ENCODE measurements at places on chromosomes 12 and 14. TPM values are rescaled to one million over a fixed set of nuclear protein-coding genes. Genes with fewer than 3 reads are reported as not detected.

GRCh38 chr12:80936642-80937390 is 918 bp downstream of the LIN7A start:
- DNase-seq = no peak
- H3K27me3 ChIP-seq = peaks cover 7% of the 10 kb centered on the region
- no peaks in the 10 kb centered on the region for H3K36me3 ChIP-seq
- H3K4me1 ChIP-seq = no peaks in the 10 kb centered on the region
- no peak overlapping the region for H3K27ac ChIP-seq

DNA sequence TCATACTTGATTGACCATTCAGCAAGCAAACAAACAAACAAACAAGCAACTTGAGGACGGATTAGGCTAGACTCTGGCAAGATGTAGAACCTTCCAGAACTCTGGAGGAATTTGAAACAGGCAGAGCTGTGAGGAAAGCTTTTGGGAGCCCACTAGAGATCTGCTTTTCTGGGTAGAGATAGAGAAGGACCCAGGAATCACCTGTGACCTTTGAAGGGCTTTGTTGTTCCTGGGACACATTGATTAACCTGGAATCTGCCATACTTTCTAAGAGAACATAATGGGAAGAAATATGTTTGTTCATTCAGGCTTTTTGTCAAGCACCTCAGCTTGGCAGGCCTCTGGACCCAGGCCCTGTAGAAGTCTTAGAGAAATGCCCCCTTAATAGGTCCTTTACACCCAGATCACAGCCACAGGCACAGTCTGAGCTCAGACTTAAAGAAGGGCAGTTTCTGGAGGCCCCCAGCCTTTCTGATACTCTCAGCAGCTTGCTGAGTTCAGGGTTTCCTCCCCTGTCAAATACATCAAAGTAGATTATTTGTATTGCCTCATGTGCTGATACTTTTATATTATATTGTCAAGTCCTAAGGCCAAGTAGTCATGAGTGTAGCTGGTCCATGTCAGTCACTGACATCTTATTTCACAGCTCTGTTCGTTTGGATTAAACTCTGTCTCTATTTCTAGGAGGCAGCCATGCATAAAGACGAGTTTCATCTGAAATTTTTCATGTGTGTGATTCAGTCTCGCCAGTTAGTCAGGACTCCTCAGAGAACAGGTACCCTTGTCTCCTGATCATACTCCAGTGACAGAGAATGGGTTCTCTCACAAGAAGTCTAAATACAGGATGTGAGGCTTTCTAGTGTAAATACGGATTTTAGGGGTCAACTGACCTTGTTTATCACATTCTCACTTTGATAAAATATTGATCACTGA is 1.1 kb upstream of the SENP1 start:
- H3K4me3 ChIP-seq = peak overlapping the region; percentile 94
- peak overlapping the region; percentile 98 for H3K27ac ChIP-seq
- H3K4me1 ChIP-seq = peaks cover 44% of the 10 kb centered on the region
- no peak for DNase-seq

The RTL1 gene
- polyA plus RNA-seq = not detected

DNA sequence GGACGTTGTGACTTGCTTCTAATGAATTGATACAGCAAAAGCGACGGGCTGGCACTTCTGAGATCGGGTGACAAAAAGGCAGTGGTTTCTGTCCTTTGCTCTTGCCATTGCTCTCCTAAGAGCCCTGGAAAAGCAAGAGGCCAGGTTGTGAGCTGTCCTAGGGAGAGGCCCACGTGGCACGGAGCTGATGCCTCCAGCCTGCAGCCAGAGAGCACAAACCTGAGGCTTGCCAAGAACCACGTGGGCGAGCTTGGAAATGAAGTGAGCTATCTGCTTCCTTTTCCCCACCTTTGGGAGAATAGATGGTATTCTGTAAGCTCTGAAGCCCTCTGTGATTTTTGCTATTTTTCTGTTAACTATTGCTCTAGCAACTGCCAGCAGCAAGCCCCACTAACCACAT is 26.4 kb upstream of the NOS1 start:
- no peaks in the 10 kb centered on the region for H3K36me3 ChIP-seq
- DNase-seq = no peak
- peaks cover 6% of the 10 kb centered on the region for H3K27me3 ChIP-seq
- H3K4me3 ChIP-seq = no peak overlapping the region

DNA sequence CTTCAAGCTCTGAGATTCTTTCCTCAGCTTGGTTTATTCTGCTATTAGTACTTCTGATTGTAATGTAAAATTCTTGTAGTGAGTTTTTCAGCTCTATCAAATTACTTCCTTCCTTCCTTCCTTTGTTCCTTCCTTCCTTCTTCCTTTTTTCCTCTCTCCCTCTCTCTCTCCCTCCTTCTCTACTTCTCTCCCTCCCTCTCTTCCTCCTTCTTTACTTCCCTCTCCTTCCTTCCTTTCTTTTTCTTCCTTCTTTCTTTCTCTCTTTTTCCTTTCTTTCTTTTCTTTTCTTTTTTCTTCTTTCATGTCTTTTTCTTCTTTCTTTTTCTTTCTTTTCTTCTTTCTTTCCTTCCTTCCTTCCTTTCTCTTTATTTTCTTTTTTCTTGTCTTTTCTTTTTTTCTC is 565.2 kb upstream of the STXBP6 start:
- H3K27ac ChIP-seq = no peak overlapping the region
- no peak overlapping the region for H3K4me3 ChIP-seq
- H3K36me3 ChIP-seq = peaks cover 3% of the 10 kb centered on the region
- H3K27me3 ChIP-seq = no peaks in the 10 kb centered on the region
- no peaks in the 10 kb centered on the region for H3K4me1 ChIP-seq

- no peak overlapping the region for H3K27ac ChIP-seq
- DNase-seq = no peak
- H3K4me1 ChIP-seq = no peaks in the 10 kb centered on the region
- H3K4me3 ChIP-seq = no peak overlapping the region
These were observed 40.1 kb upstream of the EPS8 start for GRCh38 chr12:15829255-15829654.
